Inflammatory macrophage treated with lipopolysaccharide for 4 hours (primary cell): ENCODE measurements at places on chromosomes 13 and 19.

DNA sequence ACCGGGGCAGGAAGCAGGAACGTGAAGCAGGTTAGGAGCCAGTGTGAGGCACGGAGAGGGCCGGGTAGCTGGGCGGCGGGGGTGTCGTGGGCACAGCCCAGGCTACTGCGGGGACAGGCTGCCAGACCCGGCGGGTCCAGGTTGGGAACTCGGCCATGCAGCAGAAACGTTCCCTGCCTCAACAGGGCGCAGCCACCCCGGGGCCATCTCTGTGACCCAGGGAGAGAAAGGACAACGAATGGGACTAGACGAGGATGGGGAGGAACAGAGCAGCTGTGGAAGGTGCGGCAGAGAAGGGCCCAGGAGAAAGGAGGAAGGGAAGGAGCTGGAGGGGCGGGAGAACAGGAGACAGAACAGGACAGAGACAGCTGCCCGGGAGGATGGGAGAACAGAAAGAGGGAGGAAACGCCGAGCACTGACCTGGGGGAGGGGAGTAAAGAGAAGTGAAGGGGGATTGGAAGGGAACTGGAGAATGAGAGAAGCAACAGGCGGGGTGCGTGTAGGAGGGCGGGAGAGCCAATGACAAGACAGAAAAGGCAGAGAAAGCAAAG is 12.9 kb upstream of the GARIN5A start:
- peak; percentile 28 for DNase-seq

GRCh38 chr19:19457671-19458070 is 52.2 kb downstream of the GATAD2A start:
- no peak for DNase-seq

DNA sequence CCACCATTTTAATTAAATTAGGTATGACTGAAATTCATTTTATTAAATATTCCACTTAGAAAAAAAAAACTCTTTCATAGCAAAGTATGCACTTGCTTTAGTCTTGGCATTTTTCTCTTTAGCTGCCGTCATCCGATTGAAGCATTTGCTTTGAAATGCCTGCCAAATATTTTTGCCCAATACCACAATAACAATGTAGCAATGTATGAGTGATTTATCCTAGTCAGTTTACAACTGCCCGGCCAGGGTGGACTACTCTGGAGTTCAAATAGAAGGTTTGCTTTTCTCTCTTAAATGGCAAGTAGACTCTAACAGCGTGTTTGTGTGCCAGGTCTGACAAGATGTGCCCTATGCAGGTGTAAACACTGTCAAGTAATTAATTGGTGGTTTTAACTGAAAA is 675.3 kb upstream of the SGCG start:
- no peak for DNase-seq

DNA sequence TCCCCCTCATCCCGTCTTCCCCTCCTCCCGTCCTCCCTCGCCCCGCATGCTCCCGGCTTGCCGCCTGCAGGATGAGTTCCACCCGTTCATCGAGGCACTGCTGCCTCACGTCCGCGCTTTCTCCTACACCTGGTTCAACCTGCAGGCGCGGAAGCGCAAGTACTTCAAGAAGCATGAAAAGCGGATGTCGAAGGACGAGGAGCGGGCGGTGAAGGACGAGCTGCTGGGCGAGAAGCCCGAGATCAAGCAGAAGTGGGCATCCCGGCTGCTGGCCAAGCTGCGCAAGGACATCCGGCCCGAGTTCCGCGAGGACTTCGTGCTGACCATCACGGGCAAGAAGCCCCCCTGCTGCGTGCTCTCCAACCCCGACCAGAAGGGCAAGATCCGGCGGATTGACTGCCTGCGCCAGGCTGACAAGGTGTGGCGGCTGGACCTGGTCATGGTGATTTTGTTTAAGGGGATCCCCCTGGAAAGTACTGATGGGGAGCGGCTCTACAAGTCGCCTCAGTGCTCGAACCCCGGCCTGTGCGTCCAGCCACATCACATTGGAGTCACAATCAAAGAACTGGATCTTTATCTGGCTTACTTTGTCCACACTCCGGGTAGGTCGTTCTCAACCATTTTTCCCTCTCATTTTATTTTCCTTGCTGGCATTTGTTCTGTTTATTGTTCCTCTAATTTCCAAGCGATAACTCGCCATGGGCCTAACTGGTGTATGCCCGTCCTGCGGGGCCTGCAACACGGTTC is 29.8 kb downstream of the NFIX start:
- DNase-seq, result no peak

DNA sequence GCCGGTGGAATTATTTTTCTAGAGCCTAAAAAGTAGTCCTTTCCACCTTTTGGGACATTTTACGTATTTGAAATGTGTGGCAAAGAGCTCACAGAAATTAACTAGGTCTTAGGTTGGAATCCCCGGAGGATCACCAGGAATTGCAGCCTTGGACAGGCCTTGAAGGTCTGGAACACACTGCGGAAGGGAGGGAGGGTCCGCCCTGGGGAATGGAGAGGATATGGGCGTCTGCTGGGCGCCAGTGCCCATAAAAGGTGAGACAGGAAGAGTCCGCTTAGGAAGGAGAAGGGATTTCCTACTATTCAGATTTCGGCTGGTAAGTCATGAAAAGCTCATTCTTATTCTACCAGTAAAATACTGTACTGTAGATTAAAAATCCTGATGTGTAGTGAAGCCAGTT is 111.9 kb downstream of the COL4A2 start:
- DNase-seq, result no peak

DNA sequence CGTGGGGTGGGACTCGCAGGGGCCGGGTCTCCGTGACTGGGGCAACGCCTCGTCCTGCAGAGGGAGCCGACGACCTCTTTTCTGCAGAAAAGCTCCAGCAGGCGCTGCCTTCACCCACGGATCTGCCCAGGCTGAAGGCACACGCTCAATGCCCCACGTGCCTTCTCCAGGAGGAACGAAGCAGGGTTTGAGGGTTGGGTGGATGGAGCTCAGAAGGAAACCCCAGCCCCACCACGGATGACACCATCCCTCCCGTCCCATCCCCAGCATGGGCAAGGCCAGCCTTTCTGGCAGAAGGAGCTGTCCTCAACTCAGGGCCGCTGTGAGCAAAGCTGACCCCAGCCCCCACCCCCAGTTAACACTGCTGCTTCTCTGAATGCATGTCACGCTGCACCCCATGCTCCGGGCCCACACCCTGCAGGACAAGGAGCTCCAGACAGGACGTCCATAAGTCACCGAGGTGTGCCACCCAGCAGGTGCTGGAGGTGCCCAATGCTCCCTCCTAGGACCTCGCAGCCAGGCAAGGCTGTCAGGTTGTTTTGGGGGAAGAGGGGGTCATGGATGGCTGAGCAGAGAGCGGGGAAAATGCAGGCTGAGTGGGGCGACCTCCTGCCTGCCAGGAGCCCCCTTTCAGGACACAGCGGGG is 7.4 kb downstream of the C19orf25 start:
- DNase-seq, result peak; percentile 19

DNA sequence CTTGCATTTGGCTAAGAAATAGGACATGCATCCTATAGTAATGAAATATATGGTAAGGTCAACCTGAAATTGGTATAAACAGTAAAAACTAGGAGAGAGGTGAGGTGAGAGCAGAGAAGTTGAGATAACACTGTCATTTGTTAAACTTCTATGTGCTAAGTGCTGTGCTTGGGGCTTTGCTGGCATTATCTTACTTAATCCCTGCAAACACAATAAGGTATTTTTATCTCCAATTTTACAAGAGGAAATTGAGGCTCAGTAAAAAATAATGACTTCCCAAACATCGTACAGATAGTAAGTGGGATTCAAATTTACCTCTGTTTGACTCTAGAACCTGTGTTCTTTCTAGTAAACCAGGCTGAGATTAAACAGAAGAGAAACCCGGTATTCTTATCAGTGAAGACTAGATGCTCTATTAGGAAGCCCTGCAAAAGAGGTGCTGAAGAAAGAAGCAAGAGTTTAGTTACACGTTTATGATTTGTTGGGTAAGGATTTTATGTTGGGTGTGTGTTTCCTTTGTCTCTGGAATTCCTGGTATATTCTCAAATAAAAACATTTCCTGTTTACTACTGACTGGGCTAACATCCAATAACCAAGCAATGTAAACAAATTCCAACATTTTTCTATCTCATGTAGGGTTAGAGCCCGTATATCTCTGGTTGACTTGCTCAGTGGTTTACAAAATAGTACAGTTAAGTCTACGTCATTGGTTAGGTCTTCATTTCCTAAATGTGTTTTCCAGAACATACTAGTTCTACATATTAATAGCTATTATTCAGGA is 137.3 kb upstream of the FNDC3A start:
- no peak for DNase-seq

DNA sequence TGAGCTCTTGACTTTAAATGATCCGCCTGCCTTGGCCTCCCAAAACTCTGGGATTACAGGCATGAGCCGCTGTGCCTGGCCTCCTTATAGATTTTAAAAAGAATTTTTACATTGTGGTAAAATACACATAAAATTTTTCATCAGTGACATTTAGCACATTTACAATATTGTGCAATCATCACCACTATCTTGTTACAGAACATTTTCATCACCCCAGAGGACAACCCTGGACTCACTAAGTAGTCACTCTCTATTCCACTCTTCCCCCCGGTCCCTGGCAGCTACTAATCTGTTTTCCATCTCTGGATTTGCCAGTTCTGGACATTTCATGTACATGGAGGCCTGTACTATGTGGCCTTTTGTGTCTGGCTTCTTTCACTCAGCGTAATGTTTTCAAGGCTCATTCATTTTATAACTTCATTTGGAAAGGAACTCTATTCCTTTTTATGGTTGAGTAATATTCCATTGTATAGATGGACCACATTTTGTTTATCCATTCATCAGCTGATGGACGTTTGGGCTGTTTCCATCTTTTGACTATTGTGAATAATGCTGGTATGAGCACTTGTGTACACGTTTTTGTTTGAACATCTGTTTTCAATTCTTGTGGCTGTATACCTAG is 19.9 kb downstream of the MEGF8 start:
- DNase-seq, result no peak

GRCh38 chr13:28684257-28684656 is 25.3 kb downstream of the POMP start:
- DNase-seq, result no peak

DNA sequence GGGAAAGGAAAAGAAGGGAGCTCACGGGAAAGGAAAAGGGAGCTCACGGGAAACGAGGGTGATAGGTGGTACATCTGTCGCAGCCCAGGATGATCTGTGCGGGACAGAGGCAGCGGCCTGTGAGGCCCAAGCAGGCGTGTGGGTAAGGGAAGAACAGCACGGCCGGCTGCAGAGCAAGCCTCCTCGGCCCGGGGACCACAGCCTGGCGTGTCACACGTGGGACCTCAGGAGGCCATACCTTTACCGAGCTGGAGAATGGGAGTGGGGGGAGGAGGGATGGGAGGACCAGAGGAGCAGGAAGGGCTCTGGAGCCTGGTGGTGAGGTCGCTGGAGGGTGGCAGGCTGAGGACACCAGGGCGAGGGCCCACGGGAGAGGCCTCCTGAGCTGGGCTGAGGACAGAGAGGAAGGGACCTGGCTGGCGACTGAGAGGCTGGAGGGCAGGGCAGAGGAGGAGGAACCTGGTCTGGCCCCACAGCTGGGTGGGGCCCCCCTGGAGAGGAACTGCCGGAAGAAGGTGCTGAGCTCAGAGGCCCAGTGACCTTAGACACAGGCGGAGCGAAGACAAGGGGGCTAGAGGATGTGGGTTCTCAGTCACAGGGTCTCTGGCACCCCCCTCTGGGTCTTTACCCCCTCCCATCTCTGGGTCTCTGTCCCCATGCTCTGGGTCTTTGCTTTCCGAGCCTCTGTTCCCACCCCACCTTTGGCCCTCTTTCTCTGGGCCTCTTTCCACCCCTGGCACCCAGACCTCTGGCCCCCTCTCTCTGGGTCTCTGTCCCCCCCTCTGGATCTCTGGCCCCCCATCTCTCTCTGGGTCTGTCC is 2.9 kb upstream of the FTL start:
- DNase-seq, result peak; percentile 87

DNA sequence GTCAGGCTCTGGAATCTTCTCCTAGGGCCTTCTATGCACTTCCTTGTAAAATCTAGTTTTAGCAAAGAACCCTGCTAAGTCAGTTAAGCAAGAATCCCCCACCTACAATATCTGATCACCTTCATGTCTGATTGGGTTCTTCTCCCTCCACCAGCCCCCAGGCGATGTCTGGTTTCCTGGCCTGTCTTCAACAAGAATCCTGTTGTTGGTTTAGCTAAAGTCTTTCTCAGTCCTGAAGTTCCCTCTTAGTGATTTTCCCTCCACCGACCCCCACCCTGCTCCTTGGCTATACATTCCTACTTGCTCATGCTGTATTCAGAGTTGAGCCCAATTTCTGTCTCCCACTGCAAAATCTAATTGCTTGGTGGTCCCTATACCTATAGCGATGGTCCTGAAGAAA is 35.2 kb upstream of the SLC46A3 start:
- no peak for DNase-seq

DNA sequence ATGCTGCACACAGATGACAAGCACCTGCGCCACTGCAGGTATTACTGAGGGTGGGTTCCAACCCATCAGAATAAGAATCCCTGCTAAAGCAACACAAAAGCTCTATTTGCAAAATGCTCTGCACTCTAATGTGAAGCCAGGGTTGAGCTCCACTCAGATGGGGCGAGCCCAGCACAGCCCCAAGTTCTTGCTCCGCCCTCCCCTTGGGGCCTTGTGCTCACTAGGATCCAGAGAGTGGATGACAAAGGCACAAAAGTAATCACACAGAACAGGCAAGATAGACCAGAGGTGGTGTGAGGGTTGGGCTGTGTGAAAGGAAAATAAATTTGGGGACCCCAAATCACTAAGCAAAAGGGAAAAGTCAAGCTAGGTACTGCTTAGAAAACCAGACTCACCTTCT is 8.2 kb upstream of the ZNF611 start:
- no peak for DNase-seq
